SW 1271 (cell line): ENCODE measurements at places on chromosomes 11 and 22.

GRCh38 chr11:18010977-18011586 lies 1.8 kb downstream of the SERGEF start:
- no peak for DNase-seq

GRCh38 chr11:106063009-106063408 lies 14.1 kb downstream of the KBTBD3 start:
- no peak for DNase-seq

- no peak for DNase-seq
Observed at GRCh38 chr11:34250211-34250610, 107.6 kb downstream of the ABTB2 start.

DNA sequence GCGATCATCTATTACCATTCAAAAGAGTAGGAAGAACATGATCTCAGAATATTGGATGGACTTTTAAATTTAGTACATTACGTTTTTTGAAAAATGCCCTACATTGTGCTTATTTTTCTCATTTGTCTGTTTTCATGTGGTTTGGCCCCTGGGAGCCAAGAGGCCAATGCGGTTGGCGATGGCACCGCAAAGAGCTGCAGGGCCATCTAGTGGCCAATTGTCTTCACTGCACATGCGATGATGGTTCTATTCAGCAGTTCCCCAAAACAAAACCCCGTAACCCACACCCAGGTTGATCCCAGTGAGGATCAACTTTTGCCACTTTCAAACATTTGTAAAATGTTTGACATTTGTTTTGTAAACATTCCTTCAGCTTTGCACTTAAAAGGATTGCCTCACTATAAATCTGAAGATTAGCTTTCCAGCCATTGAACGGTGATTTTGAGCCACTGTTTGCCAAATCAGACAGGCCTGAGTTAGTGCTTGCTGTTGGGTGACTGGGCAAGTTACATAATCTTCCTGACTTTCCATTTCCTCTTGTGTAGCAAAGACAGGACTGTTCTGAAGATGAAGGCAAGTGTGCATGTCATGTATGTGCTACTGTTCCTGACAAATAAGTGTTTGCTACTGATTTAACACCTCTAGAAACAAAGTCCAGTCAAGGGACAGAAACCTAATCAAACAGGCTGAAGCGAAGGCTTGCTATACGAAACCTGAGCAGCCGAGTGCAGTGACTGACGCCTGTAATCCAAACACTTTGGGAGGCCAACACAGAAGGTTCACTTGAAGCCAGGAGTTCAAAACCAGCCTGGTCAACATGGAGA lies 29.2 kb upstream of the XBP1 start:
- peak; percentile 18 for DNase-seq

DNA sequence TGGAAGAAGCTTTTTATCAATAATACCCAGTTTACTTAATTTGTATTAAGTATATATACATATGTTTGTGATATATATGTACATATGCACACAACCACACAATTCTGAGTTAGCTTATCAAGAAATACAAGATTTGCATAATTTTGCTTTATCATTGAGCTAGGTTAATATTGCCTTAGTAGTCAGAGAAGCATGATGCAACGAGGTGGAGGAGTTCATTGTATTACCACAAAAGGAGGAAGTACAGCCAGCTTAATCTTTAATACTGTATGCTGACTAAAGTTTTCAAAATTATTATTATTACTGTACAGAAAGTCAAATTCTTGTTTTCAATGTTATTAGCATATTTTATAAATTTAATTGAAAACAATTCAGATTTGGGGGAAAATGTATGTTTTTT lies 278.4 kb upstream of the PDGFD start:
- no peak for DNase-seq

- no peak for DNase-seq
Observed at GRCh38 chr11:107851704-107852310, 6.8 kb downstream of the SLC35F2 start.

- no peak for DNase-seq
Observed at GRCh38 chr11:77851503-77851902, 30.6 kb downstream of the AAMDC start.

- DNase-seq: no peak
Observed at GRCh38 chr11:16297332-16297731, 59.0 kb downstream of the SOX6 start.

GRCh38 chr22:39135092-39135896 lies 17.2 kb downstream of the CBX7 start:
- no peak for DNase-seq

GRCh38 chr11:117457835-117458234 lies 130.2 kb downstream of the CEP164 start:
- DNase-seq: no peak

DNA sequence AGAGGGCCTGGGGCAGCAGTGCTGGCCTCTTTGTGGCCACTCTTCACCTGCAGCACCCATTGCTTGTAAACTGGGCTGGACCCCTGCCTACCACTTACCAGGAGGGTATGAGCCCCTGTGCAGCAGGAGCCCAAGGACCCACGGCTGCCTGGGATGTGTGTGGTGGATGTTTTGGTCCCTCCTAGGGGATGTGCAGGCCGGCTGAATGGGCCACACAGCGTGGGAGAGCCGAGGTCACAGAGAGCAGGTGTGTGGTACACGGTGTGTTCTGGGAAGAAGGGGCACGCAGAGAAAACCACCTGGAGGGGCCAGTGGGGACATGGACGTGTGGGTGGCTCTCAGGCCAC lies 19.3 kb upstream of the GNB1L start:
- no peak for DNase-seq

- DNase-seq: peak; percentile 57
Observed at GRCh38 chr11:104772806-104773241, 125.4 kb downstream of the CASP12 start.

DNA sequence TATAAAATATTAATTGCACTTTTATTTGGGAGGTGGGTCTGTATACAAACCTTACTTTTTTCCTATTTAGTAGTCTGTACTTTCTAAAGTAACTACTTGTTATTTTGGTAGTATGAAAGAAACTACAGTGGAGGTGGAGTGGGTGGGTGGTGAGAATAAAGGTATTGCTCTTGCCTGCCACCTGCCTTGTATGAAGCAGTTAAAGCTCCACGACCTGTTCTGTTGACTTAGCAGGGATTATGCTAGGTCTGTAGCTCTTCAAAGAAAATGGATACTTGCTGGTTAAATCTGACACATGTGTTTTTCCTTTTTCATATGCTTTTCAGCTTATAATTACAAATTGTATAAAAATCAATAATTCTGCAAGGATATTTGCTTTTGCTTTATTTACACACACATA lies 111.9 kb downstream of the EHF start:
- no peak for DNase-seq

- no peak for DNase-seq
Observed at GRCh38 chr22:47357086-47357485, 594.6 kb downstream of the TBC1D22A start.

- no peak for DNase-seq
Observed at GRCh38 chr11:33895752-33896137, 3.9 kb upstream of the LMO2 start.

DNA sequence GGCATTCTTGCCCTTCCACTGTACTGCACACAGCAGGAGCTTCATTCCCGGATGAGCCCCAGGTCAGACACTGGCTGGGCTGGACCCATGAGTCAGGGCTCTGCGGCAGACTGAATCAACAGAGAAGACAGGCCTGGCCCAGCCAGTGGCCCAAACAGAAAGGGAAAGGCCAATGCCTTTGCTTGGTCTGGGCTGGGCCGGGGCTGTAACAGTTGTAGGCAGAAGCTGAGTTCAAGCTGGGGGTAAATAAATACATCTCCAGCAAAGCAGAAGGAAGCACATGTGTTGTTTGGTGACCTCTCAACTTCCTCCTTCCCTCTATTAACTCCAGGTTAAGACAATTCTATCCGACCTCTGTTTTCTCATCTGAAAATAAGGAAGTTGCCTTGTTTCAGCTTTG lies 1.8 kb upstream of the SMIM35 start:
- DNase-seq: no peak

DNA sequence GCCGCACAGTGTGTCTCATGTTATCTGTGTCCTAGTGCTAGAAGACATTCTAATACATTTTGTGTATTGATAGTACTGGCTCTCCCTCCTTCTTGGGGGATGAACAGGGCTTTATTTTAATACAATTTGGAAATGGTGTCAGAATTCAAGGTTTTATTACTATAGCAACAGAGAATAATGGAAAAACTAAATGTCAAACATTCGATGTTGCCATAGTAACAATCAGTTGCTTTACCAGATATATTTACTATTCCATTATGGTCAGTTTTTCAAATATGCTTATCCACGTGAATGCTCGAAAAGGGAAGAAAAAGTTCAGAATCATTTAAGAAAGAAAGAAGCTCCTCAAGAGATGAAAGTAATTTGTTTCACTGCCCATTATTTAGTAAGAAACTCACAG lies 8.6 kb upstream of the MSANTD4 start:
- no peak for DNase-seq

- DNase-seq: no peak
Observed at GRCh38 chr11:23509023-23509422, 648.7 kb upstream of the CCDC179 start.

DNA sequence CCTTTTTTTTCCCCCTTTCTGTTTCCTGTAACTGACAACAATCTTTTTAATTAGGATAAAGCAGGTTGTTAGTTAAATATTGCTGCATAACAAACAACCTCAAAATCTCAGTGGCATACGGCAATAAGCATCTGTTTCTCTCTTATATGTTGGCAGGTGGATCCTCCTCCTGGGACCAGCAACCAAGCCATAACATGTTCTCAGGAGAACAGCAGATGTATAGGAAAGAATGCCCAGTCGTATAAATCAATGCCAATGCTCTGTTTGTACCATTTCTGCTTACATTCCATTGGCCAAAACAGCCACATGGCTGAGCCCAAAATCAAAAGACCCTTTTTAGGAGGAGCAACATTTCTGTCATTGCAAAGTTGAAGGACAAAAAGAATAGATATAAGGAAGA lies 445.7 kb downstream of the AASDHPPT start:
- DNase-seq: no peak

DNA sequence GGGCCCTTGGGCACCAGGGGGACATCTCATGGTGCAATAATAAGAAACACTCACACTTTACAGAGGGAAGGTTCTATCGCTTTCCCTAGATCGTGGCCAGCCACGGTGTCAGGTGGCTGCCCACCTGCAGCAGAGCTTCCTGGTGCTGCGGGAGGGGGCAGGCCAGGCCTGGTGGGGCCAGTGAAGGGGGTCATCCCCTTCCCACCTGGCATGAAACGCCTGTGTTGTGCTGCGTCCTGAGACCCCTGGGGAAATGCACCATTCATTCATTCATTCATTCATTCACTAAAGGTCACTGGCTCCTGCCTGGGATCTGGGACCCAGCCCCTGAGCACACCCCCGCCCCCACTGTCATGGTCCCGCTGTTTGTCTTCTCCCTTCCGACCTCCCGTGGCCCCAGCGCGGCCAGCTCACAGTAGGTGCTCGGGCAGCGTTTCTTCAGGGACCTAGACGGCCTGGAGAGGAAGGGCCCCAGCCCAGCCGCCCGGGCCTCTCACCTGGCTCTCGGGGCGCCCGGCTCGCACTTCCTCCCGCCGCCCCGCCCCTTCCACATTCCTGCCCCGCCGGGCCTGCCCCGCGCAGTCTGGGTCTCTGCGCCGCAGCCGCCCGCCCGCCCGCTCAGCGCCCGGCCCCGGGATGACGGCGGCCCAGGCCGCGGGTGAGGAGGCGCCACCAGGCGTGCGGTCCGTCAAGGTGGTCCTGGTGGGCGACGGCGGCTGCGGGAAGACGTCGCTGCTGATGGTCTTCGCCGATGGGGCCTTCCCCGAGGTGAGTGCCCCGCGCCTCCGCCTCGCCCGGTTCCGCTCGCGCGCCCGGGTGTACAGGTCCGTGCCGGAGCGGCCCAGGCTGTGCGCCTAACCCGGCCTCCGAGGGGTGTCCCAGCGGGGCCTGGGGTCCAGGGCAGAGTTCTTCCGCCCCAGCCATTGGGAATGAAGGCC lies at the start of gene RHOD:
TSS of gene RHOD (plus strand) at position 581 of the 938 bp plus-strand sequence. CDS start at position 637, 56 bp downstream.
- no peak for DNase-seq

- no peak for DNase-seq
Observed at GRCh38 chr11:132770829-132771530, 761.3 kb downstream of the OPCML start.

DNA sequence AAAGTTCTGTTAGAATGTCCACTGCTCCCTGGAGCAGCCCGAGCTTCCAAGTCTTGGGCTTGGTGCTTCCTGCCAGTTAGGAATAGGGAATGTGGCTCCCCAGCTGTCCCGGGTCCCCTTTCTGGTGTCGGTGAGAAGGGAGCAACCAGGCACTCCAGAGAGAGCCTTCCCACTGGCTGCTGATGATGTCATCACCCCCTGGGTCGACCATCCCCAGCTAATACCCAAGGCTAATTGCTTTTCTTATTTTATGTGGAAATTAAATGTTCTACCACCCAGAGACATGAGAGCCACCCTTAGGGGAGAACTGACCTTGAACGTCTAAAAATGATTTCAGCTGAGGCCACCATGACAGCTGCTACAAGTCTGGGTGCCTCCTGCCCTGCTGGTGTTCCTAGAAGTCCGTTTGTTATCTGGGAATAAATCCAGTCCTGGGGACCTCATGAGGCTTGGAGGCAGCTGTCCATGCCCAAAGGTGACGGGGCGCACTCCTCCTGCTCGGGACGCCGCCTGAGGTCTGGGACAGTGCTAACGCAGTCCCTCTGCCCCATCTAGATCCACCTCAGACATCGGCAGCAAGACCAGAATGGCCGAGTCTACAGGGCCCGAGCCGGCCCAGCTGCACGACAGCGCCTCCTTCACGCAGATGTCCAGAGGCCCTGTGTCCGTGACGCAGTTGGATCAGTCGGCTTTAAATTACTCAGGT lies 42.3 kb downstream of the C11orf91 start:
- no peak for DNase-seq

GRCh38 chr11:111361874-111362273 lies 17.2 kb downstream of the POU2AF1 start:
- DNase-seq: no peak

DNA sequence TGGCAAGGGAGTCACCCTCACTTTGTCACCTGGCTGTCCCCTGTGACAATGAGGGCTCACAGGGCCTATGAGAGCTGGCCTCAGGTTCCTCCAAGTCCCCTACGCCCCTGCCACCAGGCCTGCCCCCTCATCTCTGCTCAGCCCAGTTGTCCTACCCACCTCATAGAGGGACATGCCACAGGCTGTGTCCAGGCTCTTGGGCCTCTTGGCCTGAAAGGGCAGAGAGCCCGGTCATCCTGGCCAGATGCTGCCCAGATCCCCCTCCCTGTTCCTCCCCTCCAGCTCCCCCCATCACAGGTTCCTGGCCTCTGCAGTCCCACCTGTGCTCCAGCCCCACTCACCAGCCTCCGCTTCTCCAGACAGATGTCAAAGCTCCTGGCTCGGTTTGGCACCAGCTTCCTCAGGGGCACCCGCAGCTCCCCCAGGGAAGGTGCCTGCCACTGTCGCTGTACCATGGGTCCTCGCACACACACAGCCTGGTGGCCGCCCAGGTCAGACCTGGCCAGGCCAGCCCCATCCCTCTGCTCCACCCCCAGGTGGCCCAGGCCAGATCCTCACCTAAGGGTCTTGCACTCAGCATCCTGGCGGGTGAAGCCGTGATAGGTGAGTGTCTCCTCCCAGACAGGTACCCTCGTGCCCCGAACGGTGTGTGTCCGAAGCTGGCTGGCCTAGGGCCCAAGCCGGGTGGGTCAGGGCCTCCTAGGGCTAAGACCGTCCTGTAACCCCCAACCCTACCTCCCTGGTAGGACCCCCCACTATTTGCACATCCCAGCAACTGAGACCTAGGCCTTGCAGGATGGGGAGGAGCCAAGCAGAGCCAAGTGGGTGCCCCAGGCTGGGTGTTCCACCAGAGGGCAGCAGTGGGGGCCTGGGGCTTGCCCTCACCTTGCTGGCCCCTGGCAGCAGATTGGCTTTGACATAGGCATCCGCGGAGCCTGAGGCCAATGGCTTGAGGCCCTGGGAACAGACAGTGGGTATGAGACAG lies 8.3 kb downstream of the NDUFV1 start:
- peak; percentile 30 for DNase-seq

GRCh38 chr22:20251491-20251890 lies 16.6 kb downstream of the RTN4R start:
- DNase-seq: no peak

- no peak for DNase-seq
Observed at GRCh38 chr11:45398325-45398724, 112.2 kb upstream of the SYT13 start.
